ENCODE measurements at places on chromosomes 11 and 22.

DNA sequence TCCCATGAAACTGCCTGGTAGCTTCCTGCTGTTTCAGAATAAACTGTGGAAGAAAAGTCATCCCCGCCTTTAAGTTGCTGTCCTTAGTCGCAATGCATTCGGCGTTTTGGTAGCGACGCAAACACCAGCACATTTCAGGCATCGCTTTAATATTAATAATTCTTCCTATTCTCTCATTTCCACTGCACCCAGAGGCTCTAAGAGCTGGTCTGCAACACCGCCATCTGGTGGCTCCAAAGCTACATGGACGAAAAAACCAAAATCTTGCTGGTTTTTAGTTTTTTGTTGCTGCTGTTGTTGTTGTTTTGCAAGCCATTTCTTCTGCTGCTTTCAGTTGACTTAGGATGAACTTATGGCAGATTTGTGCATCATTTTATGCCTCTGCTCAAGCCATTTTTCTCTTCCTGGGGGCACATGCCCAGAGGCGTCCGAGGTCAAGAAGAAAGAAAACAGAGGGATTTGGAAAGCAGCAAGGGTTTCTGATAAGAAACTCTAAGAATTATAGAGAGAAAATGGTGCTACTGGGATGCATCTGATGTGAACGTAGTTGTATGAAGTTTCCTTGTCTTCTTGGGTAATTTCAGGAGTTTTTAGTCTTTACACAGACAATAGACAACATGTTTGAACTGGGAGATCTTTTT is 345.4 kb upstream of the KIRREL3 start:
- peak; percentile 15 for DNase-seq

GRCh38 chr11:57479911-57480310 is 19.6 kb downstream of the RTN4RL2 start:
- no peak for DNase-seq

DNA sequence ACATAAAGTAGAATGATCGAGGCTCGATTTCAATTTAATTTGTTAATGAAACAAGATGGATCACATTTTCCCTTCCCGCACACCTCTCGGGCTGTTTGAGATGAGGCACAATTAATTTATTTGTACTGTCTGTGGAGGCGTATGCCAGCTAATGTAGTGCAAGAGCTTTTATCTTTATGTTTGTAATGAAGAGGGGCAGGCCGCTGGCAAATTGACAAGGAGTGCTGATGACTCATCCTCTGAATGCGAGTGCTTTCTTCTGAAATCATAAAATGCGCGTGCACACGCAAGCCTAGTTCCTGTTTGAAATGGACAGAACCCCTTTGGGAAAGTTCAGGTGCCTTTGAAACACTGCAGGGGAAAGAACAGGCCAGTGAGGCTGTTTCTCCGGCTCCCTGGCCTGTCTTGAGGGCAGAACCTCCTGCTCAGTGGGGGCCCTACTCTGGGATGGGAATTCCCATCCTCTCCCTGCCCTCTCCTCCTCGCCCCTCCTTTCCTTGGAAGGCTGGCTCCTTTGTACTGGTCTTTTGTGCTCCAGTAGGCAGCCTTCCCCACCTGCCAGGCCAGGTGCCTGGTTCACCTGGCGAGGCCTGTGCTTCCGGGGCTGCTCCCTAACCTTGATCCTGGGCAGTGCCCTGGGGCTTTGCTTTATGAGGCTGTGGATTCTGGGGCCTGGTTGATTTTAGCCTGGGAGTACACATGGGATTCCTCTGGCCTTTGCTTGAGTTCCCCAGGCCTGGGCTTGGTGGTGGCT is 50.3 kb downstream of the TEAD1 start:
- DNase-seq = peak; percentile 97

DNA sequence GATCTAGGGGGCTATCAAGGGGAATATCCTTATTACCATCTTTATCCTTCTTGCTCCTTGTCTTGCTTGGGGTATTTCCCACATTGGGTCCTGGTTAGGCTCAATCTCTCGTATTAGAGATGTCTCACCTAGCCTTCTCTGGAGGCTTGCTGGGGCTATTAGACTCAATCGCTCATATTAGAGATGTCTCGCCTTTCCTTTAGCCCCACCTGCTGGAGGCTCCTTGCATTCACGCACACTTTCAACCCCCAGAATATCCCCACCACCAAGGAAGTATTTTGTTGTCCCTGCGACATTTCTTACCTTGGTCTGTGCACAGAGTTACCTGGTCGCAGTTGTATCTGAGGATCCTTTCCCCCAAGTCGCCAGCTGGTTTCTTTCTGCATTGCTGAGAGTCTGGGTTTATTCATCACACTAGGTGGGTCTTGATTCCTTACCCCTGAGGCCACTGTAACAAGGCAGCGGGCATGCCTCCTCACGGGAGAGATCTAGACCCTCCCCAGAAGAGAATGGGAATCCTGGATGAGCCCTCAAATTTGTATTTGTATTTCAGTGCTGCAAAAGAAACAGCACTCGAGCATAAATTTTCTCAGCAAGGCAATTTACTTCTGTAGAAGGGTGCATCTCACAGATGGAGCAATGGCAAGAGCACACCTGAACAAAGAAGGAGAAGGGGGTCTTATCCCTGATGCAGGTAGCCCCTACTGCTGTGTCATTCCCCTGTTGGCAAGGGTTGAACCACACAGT is 15.9 kb upstream of the HYLS1 start:
- DNase-seq = no peak

DNA sequence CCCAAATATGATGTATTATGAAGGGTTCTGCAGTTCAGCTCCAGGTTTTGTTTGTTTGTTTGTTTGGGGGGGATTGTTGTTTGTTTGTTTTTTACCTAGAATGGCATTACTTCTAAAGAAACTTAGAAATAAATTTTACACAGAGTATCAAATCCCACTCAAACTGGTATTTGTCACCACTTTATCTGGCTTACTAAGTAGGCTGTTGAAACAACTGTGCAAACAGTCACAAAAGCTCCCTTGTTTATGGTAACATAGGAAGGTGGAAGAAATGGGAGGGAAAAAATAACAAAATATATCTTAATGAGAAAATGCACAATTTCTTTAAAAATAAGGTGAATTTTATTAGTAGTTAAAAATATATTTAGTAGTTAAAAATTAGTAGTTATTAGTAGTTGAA is 108.3 kb upstream of the ANO5 start:
- DNase-seq = no peak

- DNase-seq = peak; percentile 100
Measured at GRCh38 chr11:129434641-129435498, 59.2 kb downstream of the BARX2 start.

DNA sequence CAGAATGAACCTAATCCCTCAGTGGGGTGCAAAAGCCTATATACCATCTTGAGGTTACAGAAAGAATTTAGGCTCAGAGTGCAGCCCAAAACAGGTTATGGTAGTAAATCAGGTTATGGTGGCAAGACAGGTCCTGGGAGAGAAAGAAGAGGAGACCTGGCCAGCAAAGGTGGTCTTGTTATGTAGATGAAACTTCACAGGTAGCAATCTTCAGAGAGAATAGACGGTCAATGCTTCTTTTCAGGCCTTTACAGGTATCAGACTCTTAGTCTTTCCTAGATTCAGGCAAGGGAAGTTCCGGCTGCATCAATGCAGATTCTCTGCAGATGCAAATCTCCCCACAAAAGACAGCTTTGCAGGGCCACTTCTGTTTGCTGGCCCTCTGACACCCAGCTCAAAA is 45.8 kb upstream of the SORL1 start:
- no peak for DNase-seq

- no peak for DNase-seq
Measured at GRCh38 chr22:26777156-26777801, 119.9 kb downstream of the MIAT start.

DNA sequence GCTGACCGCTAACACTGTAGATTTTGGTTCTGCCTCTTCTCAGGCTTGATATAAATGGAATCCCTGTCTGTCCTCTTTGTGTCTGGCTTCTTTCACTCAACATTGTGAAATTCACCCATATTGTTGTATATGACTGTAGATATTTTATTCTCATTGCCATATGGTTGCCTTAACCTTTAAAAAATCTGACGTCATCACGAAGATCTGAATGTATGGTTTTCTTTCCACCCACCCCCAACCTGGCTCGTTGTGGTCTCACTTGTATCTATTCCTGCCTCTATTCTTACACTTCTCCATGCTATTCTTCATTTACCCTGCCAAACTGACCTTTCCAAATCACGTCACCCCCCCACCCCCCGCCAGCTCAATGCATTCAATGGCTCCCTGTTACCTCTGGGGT is 21.9 kb upstream of the C22orf42 start:
- no peak for DNase-seq

GRCh38 chr11:123640677-123641494 is 13.5 kb downstream of the SCN3B start:
- DNase-seq = no peak

DNA sequence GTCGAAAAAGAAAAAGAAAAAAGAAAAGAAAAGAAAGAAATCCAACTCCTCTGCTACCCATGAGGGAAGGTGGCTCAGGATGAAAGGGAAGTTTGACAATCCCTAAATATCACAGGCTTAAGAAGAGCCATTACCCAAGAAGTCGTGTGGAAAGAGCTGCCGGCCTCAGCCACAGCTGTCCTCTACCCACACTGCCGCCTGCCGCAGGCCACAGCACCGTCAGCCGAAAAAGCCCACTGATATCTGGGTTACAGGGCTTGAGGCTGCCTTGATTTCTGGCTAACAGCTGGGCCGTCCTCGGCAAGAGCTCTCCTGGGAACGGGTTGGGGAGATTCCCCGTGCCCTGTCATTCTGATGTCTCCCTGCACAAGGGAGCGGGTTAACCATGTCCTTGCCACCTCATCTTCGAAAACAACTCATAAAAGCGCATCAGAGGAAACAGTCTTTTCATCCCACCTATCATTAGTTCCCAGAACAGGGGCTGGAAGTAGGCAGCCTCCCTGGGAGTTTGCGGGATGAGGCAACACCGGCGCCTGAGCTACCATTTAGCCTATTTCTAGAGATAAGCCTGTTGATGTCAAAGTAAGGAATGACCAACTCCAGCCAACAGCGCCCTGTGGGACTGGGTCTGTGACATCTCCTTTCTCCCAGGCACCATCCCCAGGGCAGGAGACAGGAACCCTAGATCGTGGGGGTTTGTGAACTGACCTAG is 21.8 kb upstream of the SNX32 start:
- no peak for DNase-seq

DNA sequence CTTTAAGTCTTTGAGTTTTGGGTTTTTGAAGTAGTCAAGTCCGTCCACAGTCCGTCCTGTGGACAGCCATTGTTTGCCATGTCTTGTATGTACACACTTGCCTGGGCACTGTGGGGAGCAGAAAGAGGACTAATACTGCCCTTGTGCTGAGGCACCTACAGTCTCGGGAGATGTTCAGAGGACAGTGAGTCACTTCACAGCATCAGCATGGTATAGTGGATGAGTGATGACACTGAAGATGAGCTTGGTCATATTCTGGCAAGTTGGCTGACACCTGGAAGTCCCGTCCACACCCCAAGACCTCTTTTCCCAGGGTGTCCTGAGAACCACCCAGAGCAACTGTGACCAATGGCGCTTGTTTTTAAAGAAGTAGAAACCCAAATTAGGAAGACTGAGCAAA is 29.2 kb downstream of the NF2 start:
- DNase-seq = no peak

- DNase-seq = peak; percentile 53
Measured at GRCh38 chr11:114180301-114181055, 115.7 kb upstream of the NNMT start.

DNA sequence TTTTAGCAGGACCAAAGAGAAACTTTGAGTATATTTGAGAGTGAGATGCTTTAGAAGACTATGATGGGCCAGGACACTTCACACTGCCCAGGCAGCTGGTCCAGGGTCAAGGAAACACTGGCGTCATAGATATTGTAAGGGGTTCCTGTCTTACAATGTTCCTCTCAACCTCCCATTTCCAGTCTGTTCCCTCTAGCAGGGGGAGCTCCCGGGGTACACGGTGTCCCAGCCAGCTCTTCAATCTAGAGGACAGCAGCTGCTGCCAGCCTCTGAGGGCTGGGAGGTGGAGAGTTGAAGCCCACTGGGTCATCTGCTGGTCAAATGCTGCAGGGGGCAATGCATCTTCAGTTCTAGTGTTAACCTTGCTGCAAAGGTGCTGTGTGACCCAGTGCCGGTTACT is 40.7 kb upstream of the TIMP3 start:
- no peak for DNase-seq

GRCh38 chr11:61841636-61842527 is 13.8 kb downstream of the FADS2 start:
- no peak for DNase-seq

DNA sequence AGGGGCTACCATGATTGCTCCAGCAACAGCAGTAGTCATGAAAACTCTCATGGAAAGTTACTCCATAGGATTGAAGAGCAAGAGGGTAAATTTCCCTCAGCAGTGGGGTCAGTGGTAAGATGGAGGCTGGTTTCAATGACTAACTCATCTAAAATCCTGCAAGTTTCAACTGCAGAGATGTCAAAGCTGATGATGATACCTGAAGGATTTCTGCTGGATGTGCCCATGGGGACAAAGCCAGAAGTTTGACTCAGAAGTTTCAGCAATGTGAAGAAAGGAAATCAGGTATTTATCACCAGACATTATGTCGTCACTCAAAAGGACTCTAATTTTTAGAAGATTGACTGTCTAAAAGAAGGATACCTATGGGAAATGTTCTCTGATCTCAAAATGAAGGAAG is 29.1 kb downstream of the RAB38 start:
- DNase-seq = no peak

DNA sequence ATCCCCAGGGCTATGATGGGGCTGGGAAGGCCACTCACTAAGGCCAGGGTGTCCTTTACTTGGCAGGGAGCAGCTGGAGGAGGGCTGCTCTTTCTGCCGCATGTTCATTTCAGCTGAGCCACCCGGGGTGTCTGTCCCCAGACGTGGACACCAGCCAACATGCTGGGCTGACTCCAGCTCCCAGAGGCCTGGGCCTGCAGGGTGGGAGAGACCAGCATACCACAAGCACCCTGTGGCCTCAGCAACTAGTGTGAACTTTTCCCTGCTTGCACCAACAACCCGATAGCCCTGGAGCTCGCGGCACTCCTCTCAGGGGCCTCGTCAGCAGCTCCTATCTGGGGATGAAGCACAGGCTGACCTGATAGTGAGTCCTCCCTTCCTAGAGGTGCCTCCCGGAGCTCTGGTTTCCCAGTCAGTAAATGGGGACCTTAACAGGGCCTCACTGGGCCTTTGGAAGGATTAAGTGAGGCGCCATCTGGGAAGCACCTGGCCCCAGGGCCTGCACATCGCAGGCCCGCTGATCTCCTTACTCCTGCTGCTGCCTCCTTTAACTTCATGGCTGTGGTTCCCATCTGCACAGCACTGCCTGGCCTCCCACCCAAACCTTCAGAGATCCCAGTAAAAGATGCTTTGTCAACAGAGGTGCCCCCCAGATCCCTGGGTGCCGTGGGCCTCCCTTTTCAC is 83.4 kb downstream of the GALNT18 start:
- DNase-seq = no peak

DNA sequence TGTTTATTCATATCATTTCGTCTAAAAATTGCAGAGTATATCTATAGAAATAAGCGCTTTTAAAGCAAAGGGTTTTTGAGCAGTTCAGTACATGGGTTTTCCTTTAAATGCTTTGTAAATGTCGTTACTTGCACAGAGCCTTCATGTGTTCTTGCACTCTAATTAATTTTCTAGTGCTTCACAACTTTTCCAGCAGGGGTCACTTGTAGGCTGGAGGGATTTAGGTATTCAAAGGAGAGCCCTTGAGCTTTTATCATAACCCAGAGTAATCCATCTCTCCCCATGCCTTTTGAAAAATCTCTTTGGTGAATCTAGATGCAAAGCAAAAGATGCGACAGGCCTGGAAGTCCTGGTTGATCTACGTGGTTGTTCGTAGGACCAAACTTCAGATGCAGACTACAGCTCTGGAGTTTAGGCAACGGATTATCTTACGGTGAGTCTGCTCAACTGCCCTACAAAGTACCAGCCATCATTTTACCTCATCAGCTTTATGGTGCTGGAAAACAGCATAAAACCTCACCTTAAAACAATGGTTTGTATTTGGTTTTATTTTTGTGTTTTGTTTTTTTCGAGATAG is 60.4 kb downstream of the SFI1 start:
- no peak for DNase-seq
